ENCODE measurements at places on chromosomes 5 and 9.

- DNase-seq, result no peak
Measured at GRCh38 chr9:69689991-69690538, 17.9 kb upstream of the APBA1 start.

GRCh38 chr9:89522261-89522958, 24.5 kb upstream of the SEMA4D start:
- no peak for DNase-seq

DNA sequence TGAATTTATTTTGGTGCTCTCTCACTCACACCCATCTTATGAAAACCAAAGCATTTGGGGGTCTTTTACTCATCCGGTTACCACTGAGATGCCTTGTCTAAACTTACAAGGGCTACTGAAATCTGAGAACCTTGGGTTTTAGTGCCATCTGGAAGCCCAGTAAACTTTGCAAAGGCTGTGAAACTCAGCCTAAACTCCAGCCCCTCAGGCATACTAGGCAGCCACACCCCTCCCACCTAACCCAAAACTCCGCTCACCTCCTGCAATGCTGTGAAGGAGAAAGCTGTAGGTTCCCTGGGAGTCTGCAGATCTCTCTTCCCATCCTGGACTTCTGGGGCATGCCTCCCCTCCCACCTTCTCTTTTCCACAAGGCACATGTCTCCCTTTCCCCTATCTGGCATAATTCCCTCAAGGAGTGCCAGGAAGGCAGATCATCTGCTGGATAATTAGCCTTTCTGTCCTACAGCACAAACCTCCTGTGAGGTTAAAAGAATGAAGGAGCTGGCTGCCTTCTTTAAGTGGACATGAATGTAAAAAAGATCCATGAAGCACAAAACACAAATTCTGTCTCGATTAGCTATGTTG, 71.5 kb upstream of the ANXA1 start:
- no peak for DNase-seq

GRCh38 chr5:178641711-178642110, 14.9 kb upstream of the CLK4 start:
- no peak for DNase-seq

DNA sequence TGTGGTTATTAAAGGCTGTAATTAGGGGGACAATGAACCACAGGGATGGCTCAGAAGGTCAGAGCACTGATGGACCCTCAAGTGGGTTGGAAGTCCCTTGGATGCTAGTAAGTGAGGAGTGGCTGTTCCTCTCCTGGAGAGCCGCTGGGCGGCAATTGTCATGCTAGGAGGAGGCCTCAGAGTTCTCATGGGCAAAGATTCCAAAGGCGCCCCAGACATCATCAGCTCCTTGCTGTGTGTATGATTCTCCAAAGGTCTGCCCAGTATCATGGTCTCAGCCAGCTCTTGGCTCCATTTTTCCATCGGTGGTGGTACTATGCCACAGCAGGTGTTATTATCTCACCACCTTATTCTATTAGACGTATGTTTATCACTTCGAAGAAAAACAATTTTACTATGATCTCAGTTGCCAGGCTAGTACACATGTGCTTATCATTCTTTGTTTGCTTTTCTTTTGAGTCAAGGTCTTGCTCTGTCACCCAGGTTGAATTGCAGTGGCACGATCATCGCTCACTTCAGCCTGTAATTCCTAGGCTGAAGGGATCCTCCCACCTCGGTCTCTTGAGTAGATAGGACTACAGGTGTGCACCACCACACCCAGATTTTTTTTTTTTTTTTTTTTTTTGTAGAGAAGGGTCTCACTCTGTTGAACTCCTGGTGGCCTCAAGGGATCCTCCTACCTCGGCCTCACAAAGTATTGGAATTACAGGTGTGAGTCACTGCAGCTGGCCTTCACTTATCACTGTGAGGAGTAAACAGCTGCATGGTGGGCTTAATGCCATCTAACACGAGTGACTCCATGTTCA, 46.8 kb downstream of the EXOSC2 start:
- no peak for DNase-seq

- no peak for DNase-seq
Measured at GRCh38 chr5:150490296-150490669, 17.6 kb upstream of the NDST1 start.

DNA sequence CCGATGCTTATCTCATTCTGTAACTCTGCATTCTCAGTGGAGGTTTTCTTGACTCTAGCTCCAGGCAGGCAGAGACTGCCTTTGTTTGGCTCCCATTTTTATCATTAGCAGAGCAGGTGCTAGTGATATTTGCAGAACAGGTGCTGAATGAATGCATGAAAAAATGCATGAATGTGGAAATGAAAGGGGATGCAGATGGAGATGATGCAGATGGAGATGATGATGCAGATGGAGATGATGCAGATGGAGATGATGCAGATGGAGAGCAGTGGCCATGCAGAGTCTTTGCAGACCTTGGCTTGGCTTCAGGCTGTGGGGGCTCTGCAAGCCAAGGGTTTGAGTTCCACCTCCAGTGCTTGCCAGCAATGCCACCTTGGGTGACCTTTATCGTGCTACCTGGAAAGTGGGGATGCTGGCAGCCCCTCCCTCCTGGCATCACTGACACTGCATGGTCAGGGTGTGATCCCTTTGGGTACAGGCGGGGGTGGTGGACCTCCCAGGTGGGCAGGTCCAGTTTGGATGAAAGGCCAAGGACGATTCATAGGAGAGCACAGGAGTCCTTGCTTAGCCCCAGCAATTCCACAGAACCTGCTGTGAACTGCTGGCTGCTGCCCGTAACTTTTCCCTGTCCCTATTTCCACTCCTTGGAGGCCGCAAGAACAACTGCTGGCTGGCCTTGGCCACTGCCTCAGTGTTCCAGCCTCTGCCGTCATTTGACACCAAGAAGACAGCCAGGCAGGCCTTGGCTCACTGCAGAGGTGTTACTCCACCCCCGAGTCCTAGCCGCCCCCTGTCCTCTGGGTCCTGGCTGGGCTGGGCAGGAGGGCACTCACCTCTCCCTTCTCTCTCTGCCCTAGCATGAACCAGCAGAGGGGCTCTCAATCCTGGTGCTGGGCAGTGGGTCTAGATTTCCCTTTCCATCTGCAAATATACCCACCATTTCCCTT, 33.0 kb downstream of the ERGIC1 start:
- DNase-seq, result no peak

GRCh38 chr5:12616093-12616492, 711.8 kb upstream of the CTNND2 start:
- DNase-seq, result no peak

GRCh38 chr9:77422969-77423368, 225.2 kb downstream of the GNA14 start:
- DNase-seq, result no peak

DNA sequence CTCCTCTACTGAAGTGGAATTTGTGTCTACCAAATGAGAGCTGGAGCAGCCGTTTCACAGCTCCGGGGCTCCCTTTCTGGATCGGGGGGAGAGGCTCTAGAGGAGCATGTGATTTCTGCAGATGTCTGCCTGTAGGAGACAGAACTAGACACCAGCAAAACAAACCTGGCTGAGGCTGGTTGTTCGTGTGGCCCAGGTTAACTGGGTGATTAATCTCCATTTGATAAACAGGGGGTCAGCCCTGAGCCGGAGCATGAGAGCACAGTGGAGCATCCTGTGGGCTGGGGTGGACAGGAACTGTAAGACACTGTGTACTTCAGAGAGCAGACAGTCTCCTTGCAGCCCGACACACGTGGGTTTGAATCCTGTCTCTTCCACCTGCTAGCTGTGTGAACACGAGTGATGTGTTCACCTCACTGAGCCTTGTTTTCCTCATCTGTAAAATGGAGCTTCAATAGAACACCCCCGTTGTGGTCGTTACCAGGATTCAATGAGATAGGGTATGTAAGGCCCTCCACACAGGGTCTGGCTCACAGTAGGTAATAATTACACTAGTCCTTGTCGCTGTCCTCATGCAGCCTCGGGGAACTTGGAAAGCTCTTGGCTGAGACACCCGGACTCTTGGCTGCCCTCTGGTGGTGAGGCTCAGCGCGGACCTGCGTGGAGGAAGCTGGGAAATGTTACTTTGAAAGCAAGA, 12.9 kb downstream of the CXCL14 start:
- DNase-seq, result peak; percentile 25

- DNase-seq, result no peak
Measured at GRCh38 chr5:78887384-78888118, 97.6 kb downstream of the ARSB start.

- no peak for DNase-seq
Measured at GRCh38 chr5:134171972-134172371, 4.8 kb downstream of the SKP1 start.

DNA sequence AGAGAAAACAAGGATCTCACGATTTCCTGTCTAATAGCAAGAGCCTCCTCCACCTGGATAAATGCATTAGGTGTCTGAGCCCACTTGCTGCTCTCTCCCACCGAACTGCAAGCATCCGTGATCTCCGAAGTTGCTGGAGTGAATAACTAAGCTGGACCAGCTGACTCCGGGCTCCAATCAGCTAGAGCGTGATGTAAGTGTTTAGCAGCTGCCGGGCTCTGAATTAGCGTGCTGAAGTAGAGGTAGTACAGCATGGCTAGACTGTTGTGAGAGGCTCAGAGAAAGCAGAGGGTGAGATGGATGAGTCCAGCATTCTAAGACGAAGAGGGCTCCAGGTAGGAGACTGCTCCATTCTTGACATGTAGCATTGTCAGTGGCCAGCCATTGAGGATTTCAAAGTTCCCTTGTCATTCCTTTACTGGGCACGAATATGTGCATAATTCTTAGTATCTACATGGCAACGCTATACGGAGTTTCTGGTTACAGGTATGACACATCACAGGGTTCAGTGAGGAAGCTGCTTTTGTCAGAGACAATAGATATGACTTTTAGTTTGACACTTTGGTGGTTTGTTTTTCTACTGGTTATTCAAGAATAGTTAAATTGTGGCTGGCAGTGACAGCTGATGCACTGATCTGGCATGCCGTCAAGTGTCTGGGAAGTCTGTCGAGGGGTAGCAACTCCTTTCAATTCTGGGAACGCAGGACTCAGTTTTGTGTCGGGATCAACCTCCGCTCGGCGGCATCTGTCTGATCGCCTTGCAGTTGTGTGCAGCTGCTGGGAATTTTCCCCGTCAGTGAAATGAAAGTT, 232.6 kb downstream of the MAST4 start:
- DNase-seq, result peak; percentile 13

- DNase-seq, result no peak
Measured at GRCh38 chr9:93967020-93967803, 12.1 kb upstream of the BARX1 start.

GRCh38 chr5:59137846-59138245, 555.0 kb downstream of the RAB3C start:
- no peak for DNase-seq

GRCh38 chr5:154646745-154647113, 108.4 kb upstream of the LARP1 start:
- DNase-seq, result no peak

DNA sequence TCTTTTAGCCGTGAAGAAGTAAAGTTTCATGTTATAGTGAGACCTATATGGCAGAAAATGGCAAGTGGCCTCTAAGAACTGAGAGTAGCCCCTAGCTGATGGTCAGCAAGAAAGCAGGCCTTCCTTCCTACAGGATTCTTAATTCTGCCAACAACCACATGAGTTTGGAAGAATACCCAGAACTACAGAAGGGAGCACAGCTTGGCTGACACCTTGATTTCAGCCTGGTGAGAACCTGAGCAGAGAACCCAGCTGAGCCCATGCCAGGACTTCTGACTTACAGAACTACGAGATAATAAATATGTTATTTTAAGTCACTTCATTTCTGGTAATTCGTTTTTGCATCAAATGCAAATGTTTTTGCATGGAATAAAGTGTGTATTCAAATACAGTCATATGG, 5.9 kb upstream of the FBXL17 start:
- DNase-seq, result no peak

DNA sequence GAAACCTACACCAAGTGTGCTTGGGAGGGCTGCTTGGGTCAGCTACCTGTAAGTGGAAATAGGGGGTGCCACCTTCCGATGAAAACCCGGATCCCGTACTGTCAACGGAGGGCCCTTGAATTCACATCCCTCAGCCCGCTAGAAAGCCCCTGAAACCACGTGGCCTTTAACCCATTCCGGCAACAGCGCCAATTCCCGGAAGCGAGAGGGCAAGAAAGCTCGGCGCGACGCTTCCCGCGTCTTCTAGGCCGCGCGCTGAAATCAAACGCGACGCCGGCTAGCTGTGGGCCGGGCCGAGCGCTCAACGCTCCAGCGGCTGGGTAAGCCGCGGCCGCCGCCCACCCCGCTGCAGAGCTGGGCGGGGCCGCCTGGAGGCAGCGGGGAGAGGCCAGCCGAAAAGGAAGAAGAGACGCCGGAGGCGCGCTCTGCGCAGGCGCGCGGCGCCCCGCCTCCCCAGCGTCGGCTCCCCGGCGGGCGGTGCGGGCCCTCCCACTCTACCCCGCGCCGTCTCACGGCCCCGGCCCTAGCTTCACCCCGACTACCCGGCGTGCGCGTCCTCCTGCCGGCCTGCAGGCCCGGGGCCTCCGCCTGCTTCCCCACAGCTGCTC, at the start of gene KIF2A:
Gene KIF2A, plus strand, starts transcription at position 492 of the 608 bp plus-strand sequence. CDS start 267 bp downstream, outside the sequence.
- peak; percentile 92 for DNase-seq

DNA sequence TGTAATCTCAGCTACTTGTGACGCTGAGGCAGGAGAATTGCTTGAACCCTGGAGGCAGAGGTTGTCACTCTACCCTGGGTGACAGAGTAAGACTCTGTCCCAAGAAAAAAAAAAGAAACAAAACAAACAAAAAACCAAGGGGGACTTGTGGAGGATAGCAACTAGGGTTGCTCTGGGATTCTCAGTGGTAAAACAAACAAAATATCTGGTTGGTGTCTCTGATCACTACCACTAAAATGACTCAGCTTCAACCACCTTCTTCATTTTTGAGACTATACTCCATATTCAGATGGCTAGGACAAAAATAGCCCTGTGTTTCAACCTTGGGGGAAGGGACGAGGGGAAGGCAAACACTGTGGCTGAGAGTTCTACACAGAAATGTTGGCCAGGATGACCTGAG, 110.3 kb downstream of the ARRDC3 start:
- DNase-seq, result no peak

DNA sequence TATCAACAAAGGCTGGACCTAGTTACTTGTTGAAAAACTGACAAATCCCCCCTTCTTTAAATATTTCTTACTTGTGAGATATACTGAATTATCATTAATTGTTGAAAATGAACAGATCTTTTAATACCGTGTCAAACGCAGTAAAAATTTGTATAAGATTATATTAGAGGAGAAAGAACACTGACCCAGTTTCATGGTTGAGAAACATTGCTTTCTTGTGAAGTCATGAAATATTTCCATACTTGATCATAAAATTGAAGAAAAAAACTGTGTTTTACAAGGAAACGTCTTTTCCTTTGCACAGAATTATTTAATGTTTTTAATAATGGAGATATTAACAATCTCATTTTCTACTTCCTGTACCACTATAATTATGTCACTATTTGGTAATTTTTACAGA, 45.8 kb downstream of the MOCS2 start:
- DNase-seq, result no peak

GRCh38 chr5:154238776-154239481, 48.4 kb downstream of the GALNT10 start:
- DNase-seq, result no peak
